ENCODE measurements at places on chromosomes 12 and 14.

- H3K27ac ChIP-seq, result no peak overlapping the region
- H3K4me1 ChIP-seq, result peaks cover 8% of the 10 kb centered on the region
- peaks cover 5% of the 10 kb centered on the region for H3K27me3 ChIP-seq
- no peak for DNase-seq
- no peak overlapping the region for H3K4me3 ChIP-seq
Observed at GRCh38 chr12:52228366-52228765, 4.7 kb upstream of the KRT7 start.

GRCh38 chr12:108516511-108517275, 1.6 kb downstream of the FICD start:
- H3K4me3 ChIP-seq, result no peak overlapping the region
- no peak overlapping the region for H3K27ac ChIP-seq
- DNase-seq, result no peak
- H3K27me3 ChIP-seq, result no peaks in the 10 kb centered on the region
- peaks cover 44% of the 10 kb centered on the region for H3K36me3 ChIP-seq

DNA sequence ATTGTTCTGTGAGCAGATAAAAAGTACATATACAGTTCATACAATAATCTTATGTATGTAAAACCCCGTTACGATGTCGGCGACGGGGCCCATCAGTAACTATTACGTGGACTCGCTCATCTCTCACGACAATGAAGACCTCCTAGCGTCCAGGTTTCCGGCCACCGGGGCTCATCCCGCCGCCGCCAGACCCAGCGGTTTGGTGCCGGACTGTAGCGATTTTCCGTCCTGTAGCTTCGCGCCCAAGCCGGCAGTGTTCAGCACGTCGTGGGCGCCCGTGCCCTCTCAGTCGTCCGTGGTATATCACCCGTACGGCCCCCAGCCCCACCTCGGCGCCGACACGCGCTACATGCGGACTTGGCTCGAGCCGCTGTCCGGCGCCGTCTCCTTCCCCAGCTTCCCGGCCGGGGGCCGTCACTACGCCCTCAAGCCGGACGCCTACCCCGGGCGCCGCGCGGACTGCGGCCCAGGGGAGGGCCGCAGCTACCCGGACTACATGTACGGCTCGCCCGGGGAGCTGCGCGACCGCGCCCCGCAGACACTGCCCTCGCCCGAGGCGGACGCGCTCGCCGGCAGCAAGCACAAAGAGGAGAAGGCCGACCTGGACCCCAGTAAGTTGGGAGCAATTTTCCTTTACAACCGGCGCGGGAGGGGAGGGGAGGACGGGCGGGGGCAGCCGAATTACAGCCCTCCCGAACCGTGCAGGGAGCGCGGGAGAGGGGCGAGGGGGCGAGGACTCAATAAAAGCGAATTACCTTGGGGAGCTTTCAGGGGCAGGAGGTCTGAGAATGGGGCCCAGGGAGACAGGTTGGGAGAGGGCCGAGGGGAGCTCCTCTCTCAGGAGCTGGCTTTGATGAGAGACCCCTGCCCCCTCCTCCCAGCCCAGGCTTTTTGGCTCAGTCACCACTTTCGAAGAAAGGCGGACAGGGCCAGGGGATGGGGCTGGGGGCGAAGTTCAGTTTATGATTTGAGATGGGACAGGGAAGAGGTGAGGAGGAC, at the start of gene HOXC9:
TSS of gene HOXC9 (plus strand) at position 46 of the 999 bp plus-strand sequence. CDS start at position 74, 28 bp downstream.
- peak within 1 kb of the TSS; percentile 42 for H3K4me3 ChIP-seq
- H3K4me1 ChIP-seq, result peaks cover 12% of the 10 kb centered on the region
- H3K27me3 ChIP-seq, result peaks cover 97% of the 10 kb centered on the region
- H3K36me3 ChIP-seq, result no peaks in the 10 kb centered on the region
- H3K27ac ChIP-seq, result no peak within 1 kb of the TSS

DNA sequence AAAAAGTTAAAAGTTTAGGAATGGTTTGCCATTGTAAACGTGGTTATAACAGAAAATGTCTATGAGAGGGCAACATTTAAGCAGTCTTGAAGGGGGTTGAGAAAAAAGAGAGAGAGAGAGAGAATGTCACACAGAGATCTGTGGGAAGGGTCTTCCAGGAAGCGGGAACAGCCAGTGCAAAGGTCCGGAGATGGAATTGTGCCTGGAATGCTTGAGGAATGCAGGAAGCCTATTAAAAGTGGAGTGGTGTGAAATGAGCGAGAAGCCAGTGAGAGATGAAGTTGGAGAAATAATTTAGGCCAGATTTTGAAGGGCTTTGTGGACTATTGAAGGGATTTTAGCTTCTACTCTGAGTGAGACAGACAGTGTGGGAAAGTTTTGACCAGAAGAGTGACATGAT, 406.8 kb upstream of the TBX3 start:
- H3K27me3 ChIP-seq, result no peaks in the 10 kb centered on the region
- no peak overlapping the region for H3K4me3 ChIP-seq
- H3K36me3 ChIP-seq, result no peaks in the 10 kb centered on the region
- DNase-seq, result no peak
- no peaks in the 10 kb centered on the region for H3K4me1 ChIP-seq
- H3K27ac ChIP-seq, result no peak overlapping the region

GRCh38 chr14:64724578-64724930, 20.3 kb downstream of the PLEKHG3 start:
- no peak for DNase-seq
- no peak overlapping the region for H3K27ac ChIP-seq
- H3K27me3 ChIP-seq, result no peaks in the 10 kb centered on the region

- H3K4me3 ChIP-seq, result no peak overlapping the region
- H3K27me3 ChIP-seq, result no peaks in the 10 kb centered on the region
- DNase-seq, result no peak
- no peaks in the 10 kb centered on the region for H3K36me3 ChIP-seq
- no peak overlapping the region for H3K27ac ChIP-seq
Observed at GRCh38 chr12:30806989-30807694, 52.4 kb upstream of the CAPRIN2 start.

DNA sequence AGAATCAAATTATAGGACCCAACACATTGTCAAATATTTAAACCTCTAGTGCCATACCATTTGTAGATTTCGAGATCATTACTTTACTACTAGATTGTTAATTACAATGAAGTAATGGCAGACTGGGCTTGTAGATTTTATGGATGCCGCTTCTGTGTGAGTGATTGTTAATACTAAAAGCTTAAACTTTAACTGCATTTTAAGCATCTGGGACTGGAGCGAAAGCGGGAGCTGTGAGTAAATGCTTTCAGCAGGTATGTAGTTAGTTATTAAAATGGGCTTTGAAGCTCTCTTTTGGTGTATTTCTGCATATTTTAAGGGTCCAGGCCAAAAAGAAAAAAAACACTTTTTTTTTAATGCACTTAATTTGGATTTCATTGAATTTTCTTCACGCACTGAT, 519.3 kb downstream of the MED13L start:
- H3K4me3 ChIP-seq, result no peak overlapping the region
- H3K36me3 ChIP-seq, result no peaks in the 10 kb centered on the region
- no peaks in the 10 kb centered on the region for H3K4me1 ChIP-seq
- no peak for DNase-seq
- peaks cover 10% of the 10 kb centered on the region for H3K27me3 ChIP-seq

DNA sequence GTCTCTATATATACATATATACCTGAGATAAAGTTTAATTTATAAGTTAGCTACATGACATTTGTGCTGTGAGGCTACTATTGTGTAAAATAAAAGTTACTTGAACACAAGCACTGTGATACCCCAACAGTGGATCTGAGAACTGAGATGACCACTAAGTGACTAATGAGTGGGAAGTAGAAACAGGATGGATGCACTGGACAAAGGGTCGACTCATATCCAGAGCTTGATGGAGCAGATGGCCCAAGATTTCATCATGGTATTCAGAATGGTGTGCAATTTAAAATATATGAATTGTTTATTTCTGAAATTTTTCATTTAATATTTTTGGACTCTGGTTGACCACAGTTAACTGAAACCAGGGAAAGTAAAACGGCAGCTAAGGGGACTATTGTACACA, 908.6 kb upstream of the MDGA2 start:
- no peaks in the 10 kb centered on the region for H3K27me3 ChIP-seq
- H3K27ac ChIP-seq, result no peak overlapping the region
- DNase-seq, result no peak
- H3K36me3 ChIP-seq, result no peaks in the 10 kb centered on the region
- H3K4me3 ChIP-seq, result no peak overlapping the region
- H3K4me1 ChIP-seq, result no peaks in the 10 kb centered on the region

- no peak overlapping the region for H3K27ac ChIP-seq
- H3K27me3 ChIP-seq, result no peaks in the 10 kb centered on the region
- H3K4me3 ChIP-seq, result no peak overlapping the region
- no peaks in the 10 kb centered on the region for H3K36me3 ChIP-seq
- no peaks in the 10 kb centered on the region for H3K4me1 ChIP-seq
- DNase-seq, result no peak
Observed at GRCh38 chr12:54941659-54942058, 42.9 kb downstream of the TESPA1 start.

GRCh38 chr12:100601626-100602025, 28.1 kb downstream of the GAS2L3 start:
- H3K27ac ChIP-seq, result no peak overlapping the region
- no peak for DNase-seq
- H3K4me3 ChIP-seq, result no peak overlapping the region
- no peaks in the 10 kb centered on the region for H3K4me1 ChIP-seq

DNA sequence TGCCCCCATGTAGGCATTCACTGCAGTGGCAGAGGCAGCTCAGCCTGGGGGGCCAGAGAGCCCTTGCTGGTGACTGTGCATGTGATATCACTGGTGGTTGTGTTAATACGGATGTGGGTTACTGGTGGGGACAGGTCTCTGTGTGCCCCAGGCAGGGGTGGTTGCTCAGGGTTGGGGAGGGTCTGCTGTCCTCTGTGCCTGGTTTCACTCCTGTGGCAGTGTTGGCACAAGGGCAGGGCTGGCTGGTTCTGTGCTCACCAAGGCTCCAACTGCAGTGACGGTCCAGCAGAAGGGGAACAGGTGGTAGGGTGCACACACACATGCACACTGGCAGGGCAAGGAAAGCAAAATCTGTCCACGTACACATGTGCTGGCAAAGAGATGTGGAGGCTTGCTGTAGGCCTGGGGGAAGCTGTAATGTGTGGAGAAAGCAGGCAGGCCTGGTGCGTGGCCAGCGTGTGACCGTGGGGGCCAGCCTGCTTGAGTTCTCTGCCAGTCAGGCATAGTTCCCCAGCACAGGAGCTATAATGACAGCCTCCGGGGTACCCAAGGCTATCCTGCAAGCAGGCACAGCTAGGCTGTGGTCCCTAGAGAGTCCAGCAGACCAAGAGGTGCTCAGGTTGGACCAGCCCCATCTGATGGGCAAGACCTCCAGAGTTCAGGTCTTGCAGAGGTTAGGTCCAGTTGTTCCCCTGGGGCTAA, 254.6 kb downstream of the FBXL14 start:
- H3K36me3 ChIP-seq, result no peaks in the 10 kb centered on the region
- no peak overlapping the region for H3K4me3 ChIP-seq
- H3K27ac ChIP-seq, result no peak overlapping the region
- no peaks in the 10 kb centered on the region for H3K27me3 ChIP-seq

- H3K4me1 ChIP-seq, result no peaks in the 10 kb centered on the region
- DNase-seq, result no peak
- H3K27ac ChIP-seq, result no peak overlapping the region
- H3K27me3 ChIP-seq, result peaks cover 4% of the 10 kb centered on the region
Observed at GRCh38 chr12:107657133-107657532, 28.5 kb upstream of the PWP1 start.

- H3K4me1 ChIP-seq, result no peaks in the 10 kb centered on the region
- no peaks in the 10 kb centered on the region for H3K36me3 ChIP-seq
- H3K27me3 ChIP-seq, result no peaks in the 10 kb centered on the region
Observed at GRCh38 chr14:44979740-44980356, 17.9 kb downstream of the TOGARAM1 start.

- no peaks in the 10 kb centered on the region for H3K4me1 ChIP-seq
- no peak overlapping the region for H3K27ac ChIP-seq
Observed at GRCh38 chr12:98771811-98772752, 127.0 kb downstream of the APAF1 start.

GRCh38 chr12:59472273-59472672, 123.6 kb upstream of the SLC16A7 start:
- DNase-seq, result no peak
- no peaks in the 10 kb centered on the region for H3K4me1 ChIP-seq
- H3K27ac ChIP-seq, result no peak overlapping the region
- no peaks in the 10 kb centered on the region for H3K27me3 ChIP-seq

GRCh38 chr14:101054671-101055070, 151.1 kb upstream of the RTL1 start:
- no peak overlapping the region for H3K27ac ChIP-seq
- H3K27me3 ChIP-seq, result no peaks in the 10 kb centered on the region
- H3K4me1 ChIP-seq, result no peaks in the 10 kb centered on the region
- H3K4me3 ChIP-seq, result no peak overlapping the region
- DNase-seq, result no peak
- H3K36me3 ChIP-seq, result no peaks in the 10 kb centered on the region

DNA sequence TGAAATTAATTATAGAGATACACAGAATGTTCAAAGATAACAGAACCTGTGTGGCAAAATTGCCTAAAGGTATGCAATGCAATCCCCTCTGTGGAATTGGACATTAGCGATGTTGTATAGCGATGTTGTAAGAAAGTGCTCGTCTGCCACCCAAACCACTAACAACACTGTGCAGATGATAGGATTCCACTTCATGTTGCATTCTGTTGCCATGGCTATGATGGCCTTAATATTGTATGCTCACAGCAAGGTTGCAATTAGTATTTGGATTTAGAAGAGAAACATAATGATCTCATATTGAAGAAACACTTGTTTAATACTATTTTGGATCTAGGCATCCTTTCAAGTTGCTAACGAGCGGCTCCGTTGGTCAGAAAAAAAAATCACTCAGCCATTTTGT, 260.3 kb downstream of the BCAT1 start:
- H3K27me3 ChIP-seq, result no peaks in the 10 kb centered on the region
- H3K4me3 ChIP-seq, result no peak overlapping the region
- DNase-seq, result no peak
- no peaks in the 10 kb centered on the region for H3K4me1 ChIP-seq
- no peak overlapping the region for H3K27ac ChIP-seq

DNA sequence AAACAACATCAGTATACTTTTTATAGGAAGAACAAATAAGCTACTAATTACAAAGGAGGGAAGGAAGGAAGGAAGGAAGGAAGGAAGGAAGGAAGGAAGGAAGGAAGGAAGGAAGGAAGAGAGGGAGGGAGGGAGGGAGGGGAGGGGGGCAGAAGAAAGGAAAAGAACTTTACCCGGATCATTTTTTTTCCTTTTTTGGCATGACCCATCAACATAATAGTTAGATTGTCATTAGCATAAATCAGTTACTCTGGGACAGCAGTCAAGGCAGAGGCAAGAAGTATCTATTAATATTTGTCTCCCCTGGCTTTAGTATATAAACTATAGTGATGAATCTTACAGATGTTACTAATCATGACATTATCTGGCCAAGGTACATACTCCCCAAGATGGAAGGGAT, 35.2 kb upstream of the TSPAN8 start:
- no peak for DNase-seq
- no peaks in the 10 kb centered on the region for H3K4me1 ChIP-seq
- H3K27me3 ChIP-seq, result no peaks in the 10 kb centered on the region
- H3K4me3 ChIP-seq, result no peak overlapping the region
- H3K36me3 ChIP-seq, result no peaks in the 10 kb centered on the region

Data from upper lobe of right lung (tissue), 1 donor.